Eye (tissue), 1 donor: ENCODE measurements at places on chromosomes 16 and 17.

DNA sequence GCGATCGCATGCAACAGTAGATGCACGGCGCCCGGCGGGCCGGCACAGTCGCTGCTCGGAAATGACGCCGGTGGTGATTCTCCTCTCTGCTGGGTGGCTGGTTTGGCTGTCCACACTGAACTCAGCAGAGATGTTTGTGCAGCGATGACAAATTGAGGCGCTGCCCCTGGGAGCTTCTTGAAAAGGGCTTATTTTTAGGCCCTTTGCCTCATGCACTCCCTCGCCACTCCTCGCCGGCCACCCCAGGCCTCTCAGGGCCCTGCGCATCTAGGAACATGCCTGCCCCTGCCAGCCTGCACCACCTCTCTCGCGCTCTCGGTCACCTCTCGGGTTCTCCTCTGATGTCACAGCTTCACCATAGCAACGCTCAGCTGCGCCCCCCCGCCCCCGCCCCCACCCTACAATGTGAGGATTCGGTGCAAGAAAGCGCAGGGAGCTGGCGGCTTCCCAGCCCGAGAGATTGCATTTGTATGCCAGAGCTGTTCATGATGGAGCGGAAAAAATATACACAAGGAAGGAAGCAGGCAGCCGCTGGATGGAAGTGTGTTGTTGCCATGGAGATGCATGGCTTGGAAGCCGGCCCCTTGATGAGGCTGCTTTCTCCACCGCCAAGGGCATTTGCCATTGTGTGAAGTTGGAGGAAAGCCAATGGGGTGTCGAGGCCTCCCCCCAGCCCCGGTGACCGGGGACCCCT lies 81.3 kb upstream of the PLCG2 start:
- DNase-seq = peak; percentile 79

DNA sequence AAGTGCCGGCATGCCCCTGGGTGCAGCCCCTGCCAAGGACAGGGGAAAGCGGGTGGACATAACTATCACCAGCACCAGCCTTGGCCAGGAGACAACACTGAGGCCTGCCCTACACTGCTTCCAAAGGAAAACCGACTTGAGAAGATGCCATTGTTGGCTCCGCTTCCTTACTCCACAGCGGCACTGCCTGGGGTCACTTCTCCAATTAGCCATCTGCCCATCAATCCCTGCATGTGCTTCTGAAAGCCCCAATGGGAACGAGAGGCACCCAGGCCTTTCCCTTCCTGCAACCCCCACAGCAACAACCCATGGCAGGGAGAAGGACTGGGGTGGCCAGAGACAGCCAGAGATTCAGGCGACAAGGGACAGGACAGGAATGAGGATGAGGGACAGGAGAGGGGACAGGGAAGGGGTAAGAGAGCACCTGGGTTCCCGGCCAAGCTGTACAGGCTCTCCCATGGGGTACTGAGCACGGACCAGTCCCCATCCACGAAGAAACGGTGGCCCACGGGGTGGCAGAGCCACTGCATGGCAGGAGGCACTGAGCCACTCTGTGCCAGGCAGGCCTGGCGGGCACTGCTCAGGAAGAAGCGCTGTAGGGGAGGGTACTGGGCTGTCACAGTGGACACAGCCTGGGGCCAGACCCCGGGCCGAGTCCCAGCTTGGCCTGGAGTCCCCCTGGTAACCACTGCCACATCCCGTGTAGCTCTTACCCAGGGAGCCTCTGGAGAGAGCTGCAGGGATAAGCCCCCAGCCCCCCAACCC lies 21.2 kb downstream of the SREBF1 start:
- DNase-seq = peak; percentile 64

- DNase-seq = no peak
Observed at GRCh38 chr17:80781211-80781610, 210.4 kb upstream of the CHMP6 start.

- DNase-seq = no peak
Observed at GRCh38 chr17:13346996-13347762, 254.6 kb downstream of the HS3ST3A1 start.

- no peak for DNase-seq
Observed at GRCh38 chr17:31314782-31315100, 887 bp upstream of the EVI2B start.

GRCh38 chr16:49465661-49466528 lies 92.3 kb downstream of the C16orf78 start:
- no peak for DNase-seq

GRCh38 chr16:2852003-2852730 lies 5.8 kb downstream of the PRSS22 start:
- DNase-seq = no peak

- peak; percentile 84 for DNase-seq
Observed at GRCh38 chr16:67428146-67428731, 2.7 kb upstream of the HSD11B2 start.

DNA sequence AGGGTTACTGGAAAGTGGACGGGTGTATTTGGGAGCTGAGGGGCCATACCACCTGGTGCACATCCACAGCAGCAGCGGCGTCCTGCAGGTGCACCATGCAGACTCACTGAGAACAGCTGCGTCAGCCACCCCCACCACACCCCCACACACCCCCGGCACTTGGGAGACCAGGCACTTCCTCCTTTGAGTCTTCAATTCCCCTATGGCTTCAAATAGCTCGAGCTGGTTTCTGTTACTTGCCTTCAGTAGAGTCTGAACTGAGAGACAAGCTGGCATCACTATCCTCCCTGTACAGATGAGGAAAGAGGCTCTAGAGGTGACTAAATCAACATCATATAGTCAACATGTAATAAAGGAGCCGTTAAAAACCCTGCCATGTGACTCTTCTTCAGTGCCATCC lies 15.4 kb downstream of the CUEDC1 start:
- DNase-seq = peak; percentile 23
